Myocyte (in vitro differentiated cells): ENCODE measurements at places on chromosomes 5 and 9. TPM values are rescaled to one million over a fixed set of nuclear protein-coding genes. Genes with fewer than 3 reads are reported as not detected.

The MUSK gene
- total RNA-seq, result 124 and 139 TPM in 2 replicates

The AQP7 gene
- total RNA-seq, result 0.10 and 0.48 TPM in 2 replicates

GRCh38 chr9:37241340-37241739, 121.0 kb downstream of the ZCCHC7 start:
- DNase-seq, result no peak

The FOXD4L4 gene
- total RNA-seq, result 0.16 TPM in 1 of 2 replicates, not detected in the other

GRCh38 chr5:165149431-165149830, 1644.0 kb downstream of the MAT2B start:
- no peak for DNase-seq

DNA sequence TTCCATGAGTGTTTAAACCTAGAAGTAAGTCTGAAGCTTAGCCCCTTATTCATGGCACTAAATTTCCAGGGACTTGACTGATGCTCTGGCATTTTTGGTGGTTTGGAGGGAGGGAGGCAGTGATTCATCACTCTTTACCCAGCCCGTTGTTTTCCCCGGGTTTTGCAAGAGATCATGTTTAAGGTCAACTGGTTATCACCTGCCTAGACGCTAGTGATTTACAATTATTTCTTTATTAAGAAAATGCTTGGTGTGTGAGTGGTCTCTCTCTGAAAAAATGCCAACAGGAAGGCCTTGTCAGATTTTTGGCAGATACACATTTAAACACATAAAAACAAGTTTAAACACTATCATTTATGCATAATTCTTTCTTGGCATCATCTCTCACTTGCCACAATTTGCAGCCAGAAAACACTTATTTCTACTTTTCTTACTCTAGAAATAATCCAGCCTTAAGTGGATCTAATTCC, 737.9 kb upstream of the ZNF608 start:
- DNase-seq, result peak; percentile 90

GRCh38 chr5:14853685-14854084, 17.9 kb downstream of the ANKH start:
- no peak for DNase-seq

- no peak for DNase-seq
These were observed 175.0 kb downstream of the AUH start for GRCh38 chr9:91186632-91187108.
